Cardiac fibroblast (primary cell): ENCODE measurements at places on chromosomes 3 and 15.
A peak's percentile ranks its signal among the peaks of the same experiment; 100 is the strongest.

- no peak for DNase-seq
These were observed 238.3 kb upstream of the ATP10A start for GRCh38 chr15:26101443-26101842.

- DNase-seq = no peak
These were observed 25.4 kb upstream of the CHMP2B start for GRCh38 chr3:87201727-87202126.

GRCh38 chr3:185717121-185717520 lies 107.7 kb downstream of the IGF2BP2 start:
- DNase-seq = peak; percentile 83

DNA sequence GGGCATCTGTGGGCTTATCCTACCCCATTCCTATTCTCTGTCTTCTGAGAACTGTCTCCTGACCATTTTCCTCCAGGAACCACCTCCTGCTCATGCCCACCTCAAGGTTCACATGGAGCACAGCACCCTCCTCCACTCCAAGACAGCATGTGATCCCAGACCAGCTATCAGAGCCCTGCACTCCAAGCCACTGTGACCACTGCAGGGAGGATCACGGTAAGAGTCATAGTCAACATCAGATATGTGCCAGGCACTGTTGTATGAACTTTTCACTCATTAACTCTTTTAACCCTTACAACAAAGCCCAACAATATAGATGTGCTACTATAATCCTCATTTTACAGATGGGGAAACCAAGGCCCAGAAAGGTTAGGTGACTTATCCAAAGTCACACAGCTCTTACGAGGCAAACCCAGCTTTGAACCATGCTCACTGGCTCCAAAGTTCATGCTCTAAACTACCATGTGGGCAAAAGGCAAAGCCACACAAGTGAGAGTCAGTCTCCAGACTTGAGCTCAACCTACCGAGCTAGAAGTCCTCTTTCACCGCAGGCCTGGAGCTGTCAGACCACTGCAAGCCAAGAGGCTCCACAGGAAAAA lies 115.1 kb upstream of the IQSEC1 start:
- no peak for DNase-seq

GRCh38 chr3:142976621-142977398 lies 13.3 kb upstream of the PAQR9 start:
- peak; percentile 93 for DNase-seq

DNA sequence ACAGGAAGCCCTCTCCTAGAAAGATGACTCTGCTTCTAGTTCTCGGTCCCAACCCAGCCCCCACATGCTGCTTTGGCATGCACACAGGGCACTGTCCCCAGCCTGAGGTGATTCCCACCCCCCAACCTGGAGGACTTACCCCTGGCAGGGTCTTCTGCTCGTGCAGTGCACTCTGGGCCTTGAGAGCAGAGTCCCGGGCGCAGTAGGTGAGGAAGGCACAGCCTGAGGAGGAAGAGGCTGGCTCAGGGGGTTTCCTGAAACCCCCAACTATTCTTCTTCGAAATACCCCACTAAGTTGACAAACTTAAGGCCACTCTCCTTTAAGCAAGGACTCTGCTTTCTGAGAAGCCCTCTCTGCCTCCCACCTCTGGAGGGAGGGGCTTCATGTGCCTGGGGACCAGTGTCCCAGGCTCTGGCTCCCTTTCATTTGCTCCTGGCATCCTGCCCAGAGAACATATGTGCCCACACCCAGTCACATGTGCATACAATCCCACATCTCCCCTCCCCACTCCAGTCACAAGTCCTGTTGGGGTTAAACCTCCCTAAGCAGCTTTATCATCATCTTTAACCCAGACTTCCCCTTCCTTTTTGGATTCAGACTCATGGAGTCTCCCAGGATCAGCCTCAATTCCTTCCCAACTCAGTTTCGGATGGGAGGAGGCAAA lies 4.1 kb downstream of the CELF6 start:
- no peak for DNase-seq

- DNase-seq = peak; percentile 42
These were observed 99.7 kb upstream of the PLXNA1 start for GRCh38 chr3:126883241-126883640.

GRCh38 chr3:132872711-132873110 lies 150.5 kb upstream of the NPHP3 start:
- no peak for DNase-seq

- DNase-seq = peak; percentile 83
These were observed 8.8 kb downstream of the STOML1 start for GRCh38 chr15:73983211-73983727.

DNA sequence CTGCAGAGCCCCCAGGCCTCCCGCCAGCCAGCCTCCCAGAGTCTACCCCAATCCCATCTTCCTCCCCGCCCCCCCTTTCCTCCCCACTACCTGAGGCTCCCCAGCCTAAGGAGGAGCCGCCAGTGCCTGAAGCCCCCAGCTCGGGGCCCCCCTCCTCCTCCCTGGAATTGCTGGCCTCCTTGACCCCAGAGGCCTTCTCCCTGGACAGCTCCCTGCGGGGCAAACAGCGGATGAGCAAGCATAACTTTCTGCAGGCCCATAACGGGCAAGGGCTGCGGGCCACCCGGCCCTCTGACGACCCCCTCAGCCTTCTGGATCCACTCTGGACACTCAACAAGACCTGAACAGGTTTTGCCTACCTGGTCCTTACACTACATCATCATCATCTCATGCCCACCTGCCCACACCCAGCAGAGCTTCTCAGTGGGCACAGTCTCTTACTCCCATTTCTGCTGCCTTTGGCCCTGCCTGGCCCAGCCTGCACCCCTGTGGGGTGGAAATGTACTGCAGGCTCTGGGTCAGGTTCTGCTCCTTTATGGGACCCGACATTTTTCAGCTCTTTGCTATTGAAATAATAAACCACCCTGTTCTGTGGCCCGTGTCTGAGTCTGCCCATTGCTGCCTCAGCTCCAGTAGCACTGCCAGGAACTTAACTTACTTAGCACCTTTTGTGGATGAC lies 32.2 kb downstream of the PTPN23 start:
- no peak for DNase-seq

GRCh38 chr15:66692391-66692790 lies 9.6 kb upstream of the SMAD6 start:
- DNase-seq = no peak

- DNase-seq = peak; percentile 23
These were observed 45.2 kb upstream of the SYNPR start for GRCh38 chr3:63232764-63233396.
